ENCODE measurements at places on chromosomes 7 and 10. TPM values are rescaled to one million over a fixed set of nuclear protein-coding genes. Genes with fewer than 3 reads are reported as not detected.

Gene GPR158
- total RNA-seq: 0.27 TPM

Gene SUGCT
- 17.3 TPM for total RNA-seq

Gene GAD2
- total RNA-seq: not detected

Gene COL13A1
- total RNA-seq: 3.9 TPM

Gene PRLHR
- 0.35 TPM for total RNA-seq

Gene HABP2
- not detected for total RNA-seq

Gene GBX1
- total RNA-seq: not detected

Gene ASAH2B
- 1.2 TPM for total RNA-seq

Gene GPRIN2
- total RNA-seq: 1.2 TPM

Gene FOXI2
- total RNA-seq: not detected

Gene EBF3
- total RNA-seq: 4.6 TPM

Gene GATA3
- total RNA-seq: 0.35 TPM

Gene SLC26A5
- not detected for total RNA-seq

Gene PHKG1
- total RNA-seq: not detected

Data from gastroesophageal sphincter (tissue), 4 donors.